ENCODE measurements at places on chromosomes 5 and 9.
A peak's percentile ranks its signal among the peaks of the same experiment; 100 is the strongest.

DNA sequence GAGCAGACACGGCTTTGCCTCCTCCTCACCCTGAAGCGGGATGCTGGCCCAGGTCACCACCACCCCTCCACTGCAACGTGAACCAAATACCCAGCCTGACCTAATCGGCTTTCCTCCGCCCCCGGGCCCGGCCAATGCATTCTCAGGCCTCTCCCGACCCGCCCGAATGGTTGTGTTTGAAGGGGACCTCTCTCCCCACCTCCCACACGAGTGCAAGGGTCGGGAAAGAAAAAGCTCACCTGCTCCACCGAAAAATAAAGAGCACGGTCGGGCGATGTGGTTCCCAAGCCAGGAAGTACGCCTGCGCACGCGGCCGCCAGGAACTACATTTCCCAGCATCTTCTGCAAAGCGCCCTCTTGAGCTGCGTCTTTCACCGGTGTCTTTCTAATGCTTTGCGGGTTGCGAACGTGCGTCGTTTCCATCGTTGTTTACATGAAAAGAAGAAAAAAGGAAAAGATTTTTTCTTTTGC, at the start of gene ZNF883:
Gene ZNF883 (minus strand): TSS at position 282 of the 471 bp plus-strand sequence.
- peak; percentile 84 for DNase-seq

- no peak for DNase-seq
Measured at GRCh38 chr9:135090547-135090946, 3.1 kb downstream of the OLFM1 start.

DNA sequence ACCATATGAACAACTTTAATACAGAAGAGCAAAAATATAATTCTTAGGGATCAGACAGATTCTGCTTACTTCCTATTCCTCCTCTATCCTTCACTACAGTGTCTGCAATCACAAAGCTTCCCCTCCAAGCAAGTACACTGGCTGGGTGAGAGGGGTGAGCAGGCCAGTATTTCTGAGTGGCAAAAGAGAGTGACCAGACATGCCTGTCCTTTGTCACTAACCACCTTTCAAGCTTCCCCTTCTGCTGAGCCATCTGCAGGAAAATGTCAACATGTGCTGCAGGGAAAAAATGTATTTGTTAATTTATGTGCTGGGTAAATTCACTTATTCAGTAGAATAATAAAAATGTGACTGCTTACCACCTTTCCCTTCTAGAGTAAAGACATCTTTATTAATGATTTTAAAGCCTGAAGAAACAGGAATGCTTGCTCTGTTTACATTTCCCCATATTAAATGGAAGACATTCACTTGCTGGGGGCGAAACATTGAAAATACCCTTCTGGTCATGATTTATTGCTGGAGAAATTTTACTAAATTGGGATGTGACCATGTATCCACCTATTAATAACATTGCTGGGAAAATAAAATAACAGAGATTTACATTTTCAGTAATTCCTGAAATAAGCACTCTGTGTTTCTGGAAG, 84.9 kb downstream of the SPOCK1 start:
- no peak for DNase-seq

GRCh38 chr9:32954642-32955041, 46.8 kb downstream of the APTX start:
- DNase-seq: no peak

DNA sequence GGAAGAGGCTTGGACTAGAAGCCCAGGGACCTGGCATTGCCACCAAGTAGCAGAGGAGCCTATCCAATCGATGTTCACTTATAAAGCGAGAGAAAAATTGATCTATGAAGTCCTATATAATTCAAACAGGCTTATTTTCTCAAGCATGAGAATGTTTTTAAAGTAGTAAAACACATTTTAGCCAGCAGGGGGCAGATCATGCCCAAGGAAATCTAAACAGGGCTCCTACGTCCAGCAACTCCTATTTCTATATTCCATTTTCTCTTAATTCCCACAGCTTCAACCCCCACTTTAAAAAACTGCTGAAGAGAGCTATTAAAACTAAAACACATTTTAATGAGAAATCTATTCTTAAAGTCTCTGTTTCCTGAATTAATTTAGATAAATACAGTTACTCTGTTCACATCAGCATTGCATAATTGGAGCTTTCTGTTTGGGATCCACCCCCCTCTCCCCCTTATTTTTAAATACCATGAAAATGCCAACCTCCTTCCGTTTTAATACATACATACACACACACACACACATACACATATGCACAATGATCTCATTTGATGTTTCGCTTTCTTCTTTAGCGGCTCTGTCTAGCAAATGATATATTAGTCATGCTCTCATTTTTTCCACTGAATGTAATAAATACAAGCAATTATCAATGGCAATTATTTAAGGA, 144.9 kb downstream of the MYO10 start:
- no peak for DNase-seq

DNA sequence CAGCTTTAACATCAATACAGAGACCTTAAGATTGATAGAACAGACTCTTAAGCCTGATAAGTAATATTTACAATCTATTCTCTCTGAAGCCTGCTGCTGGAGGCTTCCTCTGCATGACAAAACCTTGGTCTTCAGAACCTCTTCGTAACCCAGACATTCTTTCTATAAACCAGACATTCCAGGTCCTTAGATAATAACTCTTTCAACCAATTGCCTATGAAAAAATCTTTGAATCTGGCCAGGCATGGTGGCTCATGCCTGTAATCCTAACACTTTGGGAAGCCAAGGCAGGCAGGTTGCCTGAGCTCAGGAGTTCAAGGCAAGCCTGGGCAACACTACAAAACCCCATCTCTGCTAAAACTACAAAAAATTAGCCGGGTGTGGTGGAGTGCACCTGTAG, 327.8 kb downstream of the ENC1 start:
- DNase-seq: no peak

GRCh38 chr5:157562111-157562581, 13.4 kb downstream of the ADAM19 start:
- peak; percentile 76 for DNase-seq

DNA sequence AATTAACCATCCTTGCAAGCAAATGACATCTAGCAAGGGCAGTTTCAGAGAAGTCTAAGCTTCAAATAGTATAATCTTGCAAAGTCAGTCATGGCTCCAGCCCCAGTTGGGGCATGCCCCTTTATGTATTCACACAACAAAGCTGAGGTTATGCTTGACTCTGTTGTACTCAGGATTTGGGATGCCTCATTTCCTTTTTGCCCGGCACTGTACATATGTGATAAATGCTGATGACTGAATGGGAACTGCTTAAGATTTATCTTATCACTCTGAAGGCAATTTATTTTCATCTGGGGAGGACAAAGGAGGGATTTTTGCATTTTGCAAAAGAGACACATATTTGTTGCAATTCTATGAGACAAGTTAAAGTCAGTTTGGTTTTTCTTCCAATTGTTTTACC, 219.2 kb downstream of the TRPM3 start:
- no peak for DNase-seq

- no peak for DNase-seq
Measured at GRCh38 chr5:39020458-39020857, 53.7 kb downstream of the RICTOR start.

DNA sequence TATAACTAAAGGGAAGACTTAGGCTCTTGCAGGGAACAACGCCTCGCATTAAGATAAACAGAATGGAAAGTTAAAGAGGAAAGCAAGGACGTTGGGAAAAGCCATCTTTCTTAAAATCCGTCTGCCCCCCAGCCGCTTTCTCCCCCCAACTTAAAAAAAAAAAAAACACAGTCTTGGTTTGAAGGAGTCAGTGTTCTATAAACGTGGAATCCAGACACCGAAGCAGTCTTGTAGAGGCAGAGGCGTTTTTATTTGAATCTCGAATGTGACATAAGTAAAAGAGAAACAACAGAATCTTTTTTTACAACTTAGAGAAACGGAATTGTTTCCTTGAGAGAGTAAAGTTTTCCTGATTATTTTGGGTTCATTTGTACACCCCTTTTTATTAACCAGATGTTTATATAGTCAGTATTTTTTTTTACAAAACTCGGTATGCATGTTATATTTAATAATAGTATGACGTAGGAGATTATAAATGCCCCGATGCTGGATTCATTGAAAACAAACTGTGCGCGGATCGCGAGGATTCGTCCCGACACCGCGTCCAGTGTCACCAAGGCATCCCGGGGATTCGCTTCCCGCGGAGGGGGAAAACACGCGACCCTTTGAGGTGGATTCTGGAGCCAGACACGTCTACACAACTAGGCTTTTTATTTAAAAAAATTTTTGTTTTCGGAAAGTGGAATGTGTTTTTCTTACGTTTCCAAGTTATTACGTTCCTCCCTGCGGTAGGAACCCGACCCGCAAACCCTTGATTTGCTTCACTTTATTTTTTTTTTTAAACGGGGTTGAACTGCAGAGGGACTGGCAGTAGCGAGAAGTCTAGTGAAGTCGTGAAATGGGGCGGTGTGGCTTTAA, 6.7 kb downstream of the PTCH1 start:
- no peak for DNase-seq

DNA sequence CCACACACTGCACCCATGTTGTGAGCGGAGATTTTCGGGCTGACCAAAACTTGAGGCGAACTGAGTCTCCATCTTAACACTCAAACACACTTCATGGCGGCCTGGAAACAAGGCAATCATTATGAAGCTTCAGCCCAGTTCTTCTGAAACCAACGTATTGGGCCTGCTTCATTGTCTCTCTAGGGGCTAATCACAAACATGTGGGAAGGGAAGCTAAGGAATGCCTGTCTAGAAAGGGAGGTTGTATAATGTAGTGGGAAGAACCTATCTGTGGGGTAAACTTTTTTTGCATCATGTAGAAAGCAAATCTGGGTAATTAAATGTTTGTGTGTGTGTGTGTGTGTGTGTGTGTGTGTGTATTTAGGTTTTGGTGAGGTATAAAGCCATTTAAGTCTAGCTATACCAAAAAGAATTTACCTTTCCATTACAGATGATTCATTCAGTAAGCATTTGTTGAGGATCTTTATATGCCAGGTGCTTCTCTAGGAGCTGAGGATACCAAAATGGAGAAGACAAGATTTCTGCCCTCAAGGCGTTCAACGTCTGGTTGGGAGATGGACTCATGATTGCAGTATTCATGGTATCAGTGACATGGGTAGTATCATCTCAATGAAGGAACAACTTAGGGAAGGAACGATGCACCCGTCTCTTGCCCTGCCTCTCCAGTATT, 29.4 kb downstream of the SLC1A3 start:
- no peak for DNase-seq

DNA sequence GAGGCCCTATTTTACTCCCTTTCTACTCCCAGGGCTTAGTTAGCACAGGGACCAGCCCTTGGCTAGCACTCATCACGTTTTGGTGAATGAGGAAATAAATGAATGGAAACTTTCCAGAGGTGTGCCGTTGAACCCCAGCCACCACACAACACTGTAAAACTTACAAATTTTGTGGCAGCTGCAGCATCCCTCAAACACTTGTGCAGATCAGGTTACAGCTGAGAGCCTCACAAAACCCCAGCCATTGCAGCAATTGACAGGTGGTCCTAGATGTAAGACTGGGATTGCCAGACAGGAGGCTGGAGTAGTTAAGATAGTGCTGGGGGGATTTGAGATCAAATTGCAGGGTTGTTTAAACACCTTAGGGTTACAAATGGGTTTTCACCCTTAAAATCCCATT, 482.2 kb upstream of the KIF2A start:
- no peak for DNase-seq

GRCh38 chr5:14445576-14446290, 135.9 kb upstream of the OTULINL start:
- DNase-seq: no peak

DNA sequence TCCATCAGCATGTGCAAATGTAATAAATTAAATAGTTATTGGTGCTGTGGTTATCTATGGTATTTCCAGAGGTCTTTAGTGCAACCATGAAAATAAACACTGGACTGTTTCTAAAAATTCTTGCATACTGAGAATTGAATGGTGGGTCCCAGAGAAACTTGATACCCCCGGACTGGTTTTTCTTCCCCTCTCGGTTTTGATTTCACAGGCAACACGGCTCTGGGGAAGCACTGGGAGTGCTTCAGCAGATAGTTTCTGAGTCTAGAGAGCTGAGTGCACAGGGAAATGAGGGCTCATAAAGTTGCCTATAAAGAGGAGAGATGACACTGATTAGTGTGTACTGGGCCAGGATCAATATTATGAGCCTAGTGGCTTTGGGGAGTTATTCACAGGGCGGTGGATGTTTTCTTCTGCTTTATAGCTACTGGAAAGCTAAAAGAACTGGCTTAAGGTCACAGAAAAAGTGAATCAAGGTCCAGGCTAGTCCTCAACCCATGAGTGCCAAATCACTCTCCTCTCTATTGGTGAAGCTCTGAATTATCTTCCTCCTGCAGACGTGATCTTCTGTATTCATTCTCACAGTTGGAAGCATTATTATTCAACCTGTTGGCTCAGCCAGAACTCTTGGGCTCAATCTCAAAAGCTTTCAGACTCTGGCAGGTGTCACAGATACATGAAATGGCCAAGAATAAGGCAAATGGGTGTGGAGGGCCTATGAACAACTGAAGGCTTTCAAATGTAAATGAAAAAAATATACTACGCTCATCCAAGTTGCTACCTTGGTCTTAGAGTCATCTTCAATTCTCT, 170.2 kb upstream of the HMHB1 start:
- no peak for DNase-seq

DNA sequence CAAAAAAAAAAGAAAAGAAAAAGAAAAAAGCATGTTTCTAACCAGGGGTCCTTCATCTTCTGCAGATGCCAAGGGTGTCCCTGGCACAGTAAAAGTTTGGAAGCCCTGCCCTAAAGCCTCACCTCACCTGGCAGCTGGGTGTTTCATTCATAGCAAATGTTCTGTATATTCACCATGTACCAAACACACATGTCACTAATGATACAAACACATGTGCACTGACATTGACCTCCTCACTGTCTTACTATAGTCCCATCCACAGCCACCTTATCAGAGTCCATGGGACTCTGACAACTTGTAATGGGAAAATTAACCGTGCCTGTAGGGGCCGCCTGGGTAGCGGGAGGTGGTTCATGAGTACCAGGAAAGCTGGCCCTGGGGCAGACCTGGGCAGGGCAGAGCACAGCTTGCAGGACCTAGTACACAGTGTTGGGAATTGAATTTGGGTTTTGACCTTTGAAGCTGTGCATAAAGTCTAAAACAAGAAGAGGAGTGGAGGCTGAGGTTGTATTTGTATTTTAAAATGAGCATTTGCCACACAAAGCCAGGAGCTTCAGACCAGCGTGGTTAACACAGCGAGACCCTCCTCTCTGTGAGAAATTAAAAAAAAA, 6.4 kb upstream of the MGAT4B start:
- DNase-seq: no peak

- no peak for DNase-seq
Measured at GRCh38 chr9:110291921-110292557, 35.7 kb upstream of the TXN start.

- DNase-seq: peak; percentile 54
Measured at GRCh38 chr9:133769511-133770075, 31.4 kb upstream of the SARDH start.

Data from left forelimb (tissue), 1 donor.